ENCODE measurements at places on chromosomes 3 and 15.

GRCh38 chr3:66520724-66521123 lies 19.9 kb upstream of the LRIG1 start:
- no peak for DNase-seq

DNA sequence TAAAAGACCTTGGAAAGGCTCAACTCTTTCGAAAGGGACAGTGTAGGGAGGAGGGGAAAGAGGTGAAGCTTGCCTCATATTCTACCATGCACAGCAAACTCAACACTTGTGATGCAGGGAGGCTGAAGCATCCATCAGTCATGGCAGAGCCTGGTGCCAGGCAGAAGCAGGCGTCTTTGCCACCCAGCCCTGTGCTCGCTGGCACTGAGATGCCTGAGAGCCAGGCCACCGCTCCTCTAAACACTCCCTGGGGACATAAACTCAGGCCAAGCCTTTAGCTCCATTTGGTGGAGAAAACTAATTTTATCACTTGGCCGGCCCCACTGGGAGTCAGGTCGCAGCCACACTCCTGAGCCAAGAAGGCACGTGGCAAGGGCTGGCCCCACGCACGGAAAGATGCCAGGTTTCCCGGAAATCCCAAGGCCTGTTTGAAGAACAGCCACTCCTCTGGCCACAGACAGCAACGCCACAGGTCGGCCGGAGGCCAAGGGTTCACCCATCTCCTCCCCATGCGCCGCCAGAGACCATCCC lies 30.7 kb downstream of the XXYLT1 start:
- DNase-seq, result no peak

- DNase-seq, result no peak
These were observed 357.5 kb upstream of the UMPS start for GRCh38 chr3:124372775-124373174.

GRCh38 chr3:185297867-185298266 lies 44.0 kb upstream of the EHHADH start:
- no peak for DNase-seq

DNA sequence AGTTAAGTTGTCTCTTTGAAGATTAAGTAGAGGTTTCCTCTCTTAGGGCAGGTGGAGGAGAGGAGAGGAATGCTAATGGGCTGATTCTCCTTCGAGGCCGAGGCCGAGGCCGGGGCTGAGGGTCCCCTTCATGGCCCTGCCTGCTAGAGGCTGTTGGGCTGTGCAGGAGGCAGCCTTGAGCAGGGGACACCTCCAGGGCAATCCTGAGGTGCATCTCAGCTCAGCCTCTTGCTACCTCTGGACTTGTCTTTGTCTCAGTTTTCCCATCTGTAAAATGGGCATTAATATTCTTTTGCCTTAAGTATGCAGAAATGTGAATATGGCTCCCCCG lies 97.7 kb upstream of the PRR20G start:
- no peak for DNase-seq

GRCh38 chr3:172586436-172586835 lies 63.2 kb upstream of the TNFSF10 start:
- no peak for DNase-seq
